ENCODE measurements at places on chromosomes 11 and 22.

DNA sequence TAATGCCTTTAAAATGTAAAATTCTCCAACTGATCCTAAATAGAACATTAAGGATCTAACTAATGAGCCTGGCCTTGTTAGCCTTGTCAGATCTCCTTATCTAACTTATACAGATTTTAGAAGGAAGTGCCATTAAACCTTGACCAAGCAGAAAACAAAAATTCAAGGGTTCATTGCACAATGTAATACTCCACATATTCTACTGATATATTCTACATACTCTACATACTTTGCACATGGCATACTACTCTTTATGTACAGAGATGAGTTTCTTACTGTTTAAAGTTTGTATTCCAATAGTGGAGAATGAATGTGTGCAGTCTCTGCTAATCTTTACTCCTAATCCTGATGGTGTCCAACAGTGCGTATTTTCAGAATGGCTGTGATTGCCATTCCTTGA is 297.2 kb downstream of the LUZP2 start:
- DNase-seq: no peak

DNA sequence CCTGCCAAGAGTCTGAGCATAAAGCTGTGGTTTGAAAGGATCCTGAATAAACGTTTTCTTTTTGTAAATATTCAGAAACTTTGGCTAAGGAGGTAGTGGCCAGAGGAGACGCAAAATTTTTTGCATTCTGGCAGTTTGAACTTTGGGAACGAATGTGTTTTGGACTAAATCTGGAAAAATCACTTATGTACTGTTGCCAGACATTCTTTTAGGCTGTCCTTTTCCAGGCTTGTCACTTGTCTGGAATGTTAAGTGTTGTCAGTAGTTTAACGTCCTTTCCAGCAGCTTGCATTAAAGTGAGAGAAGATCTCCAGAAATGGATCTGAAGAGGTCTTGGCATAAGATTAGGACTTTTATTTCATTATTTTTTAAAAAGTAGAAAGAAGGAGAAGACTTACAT is 18.5 kb downstream of the SPECC1L start:
- DNase-seq: no peak

DNA sequence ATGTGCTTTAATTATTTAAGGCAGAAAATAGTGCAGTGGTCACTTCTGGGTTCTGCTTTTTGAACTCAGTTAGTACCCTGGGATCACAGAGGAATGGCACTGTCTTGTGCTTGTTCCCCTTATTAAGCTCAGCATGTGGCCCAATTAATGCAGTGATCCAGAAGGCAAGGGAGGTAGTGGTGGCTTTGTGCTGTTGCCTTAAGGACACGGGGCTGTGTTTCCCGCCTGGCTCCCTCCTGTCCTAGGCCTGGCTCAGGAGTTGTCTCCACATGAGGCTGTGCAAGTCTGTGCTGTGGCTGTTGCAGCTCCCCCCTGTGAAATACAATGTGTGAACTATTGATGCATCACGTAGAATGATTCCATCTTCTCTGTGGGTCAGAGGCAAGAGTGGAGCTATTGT is 49.2 kb upstream of the CABP7 start:
- DNase-seq: no peak

- peak; percentile 69 for DNase-seq
Measured at GRCh38 chr11:102940714-102941588, 14.6 kb downstream of the MMP13 start.

GRCh38 chr11:117933930-117934329 is 4.7 kb upstream of the TMPRSS13 start:
- peak; percentile 25 for DNase-seq

- no peak for DNase-seq
Measured at GRCh38 chr11:62459080-62459479, 40.2 kb downstream of the SCGB1A1 start.

DNA sequence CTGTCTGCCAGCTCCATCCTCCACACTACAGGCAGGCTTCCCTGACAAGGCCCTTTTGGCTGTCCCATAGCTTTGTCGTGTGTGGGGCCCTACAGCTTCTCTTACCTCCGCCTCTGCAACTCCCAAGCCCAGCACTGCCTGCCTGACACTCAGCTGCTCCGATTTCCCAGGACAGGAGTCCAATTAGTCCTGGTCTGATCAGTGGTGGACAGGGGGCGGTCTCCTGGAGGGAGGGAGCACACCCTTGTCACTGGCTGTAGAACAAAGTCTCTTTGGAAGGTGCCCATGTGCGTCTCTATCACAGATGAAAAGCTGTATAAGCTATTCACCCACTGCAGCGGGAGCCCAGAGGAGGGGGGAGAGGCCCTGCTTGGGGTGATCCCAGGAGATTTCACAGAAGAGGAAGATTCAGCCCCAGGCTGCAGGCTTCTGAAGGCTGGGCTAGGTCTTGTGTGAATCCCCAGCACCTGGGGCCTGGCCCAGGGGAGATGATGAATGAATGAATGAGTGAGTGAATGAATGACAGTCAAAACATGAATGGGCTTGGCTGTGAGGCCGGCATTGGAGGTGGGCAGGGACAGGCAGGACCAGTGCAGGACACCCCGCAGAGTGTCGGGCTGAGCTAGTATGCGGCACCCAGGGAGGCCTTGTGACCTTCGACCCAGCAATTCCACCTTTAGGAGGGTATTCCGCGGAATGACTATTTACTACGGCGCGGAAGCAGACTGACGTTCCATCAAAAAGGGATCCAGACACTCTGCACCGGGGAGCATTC is 142.4 kb downstream of the CACNA1I start:
- no peak for DNase-seq

DNA sequence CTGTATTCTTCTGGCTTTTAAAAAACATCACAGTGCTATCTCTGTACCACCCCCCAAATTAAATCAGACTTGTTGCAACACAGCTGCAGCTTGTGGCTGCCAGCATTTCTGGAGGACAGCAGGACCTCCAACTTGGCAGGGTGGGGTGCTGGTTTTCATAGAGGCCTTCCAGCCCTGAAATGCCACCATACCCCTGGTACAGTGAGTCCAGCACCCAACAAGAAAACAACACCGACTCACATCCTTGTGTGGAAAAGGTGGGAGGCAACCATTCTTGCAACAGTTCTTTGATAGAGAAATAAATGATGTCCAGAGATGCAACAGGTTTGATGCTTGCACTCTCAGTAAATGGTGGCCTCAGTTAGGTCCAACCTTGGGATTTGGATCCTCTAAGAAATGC is 96.0 kb downstream of the ABTB2 start:
- no peak for DNase-seq

DNA sequence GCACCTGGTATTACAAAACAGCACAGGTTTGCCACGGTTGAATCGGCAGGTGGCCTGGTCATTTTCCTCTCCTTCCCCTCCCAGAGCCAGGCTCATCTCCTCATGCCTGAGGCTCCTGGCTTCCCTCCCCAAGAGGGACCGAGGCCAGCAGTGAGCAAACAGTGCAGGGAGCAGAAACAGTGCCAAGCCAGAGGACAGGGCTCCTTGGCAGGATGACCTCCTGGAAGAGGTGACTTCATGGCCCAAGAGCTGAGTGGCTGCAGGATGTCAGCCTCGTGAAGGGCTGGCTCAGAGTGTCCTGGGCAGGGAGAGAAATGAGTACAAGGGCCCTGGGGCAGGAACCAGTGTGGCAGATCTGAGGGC is 22.8 kb upstream of the PPFIA1 start:
- DNase-seq: no peak

- DNase-seq: no peak
Measured at GRCh38 chr11:73227571-73228211, 9.6 kb downstream of the P2RY2 start.

DNA sequence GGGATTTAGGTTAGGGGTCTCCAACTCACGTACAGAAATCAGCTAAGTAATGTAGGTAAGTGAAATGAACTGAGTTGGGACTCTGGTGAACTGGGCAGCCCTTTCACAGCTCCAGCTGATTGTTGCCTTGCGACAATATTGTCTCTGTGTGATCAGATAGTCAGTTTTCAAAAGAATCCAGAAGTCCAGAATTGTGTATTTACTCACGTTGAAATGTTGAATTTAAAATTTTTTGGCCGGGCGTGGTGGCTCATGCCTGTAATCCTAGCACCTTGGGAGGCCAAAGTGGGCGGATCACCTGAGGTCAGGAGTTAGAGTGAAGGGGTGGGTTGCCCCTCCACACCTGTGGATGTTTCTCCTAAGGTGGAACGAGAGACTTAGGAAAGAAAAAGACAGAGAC is 18.8 kb upstream of the WDR74 start:
- DNase-seq: no peak

- no peak for DNase-seq
Measured at GRCh38 chr11:115502636-115503082, 1.6 kb downstream of the CADM1 start.

DNA sequence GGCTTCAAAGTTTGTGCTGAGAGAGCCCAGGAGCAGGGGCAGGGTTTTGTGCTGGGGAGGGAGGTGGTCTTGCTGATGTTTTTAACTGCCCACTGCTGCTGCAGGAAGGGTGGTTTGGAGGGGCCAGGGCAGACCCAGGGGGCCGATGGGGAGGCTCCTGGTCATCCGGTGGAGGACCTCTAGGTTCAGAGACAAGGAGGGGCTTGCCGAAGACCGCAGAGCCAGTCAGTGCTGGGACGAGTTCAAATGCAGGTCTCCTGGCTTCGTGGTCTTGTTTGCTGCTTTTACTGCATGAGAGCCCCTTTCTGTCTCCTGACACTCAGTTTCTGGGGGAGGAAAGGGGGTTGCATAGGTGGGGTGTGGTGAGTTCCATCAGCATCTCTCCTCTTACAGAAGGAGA is 26.0 kb downstream of the CACNA1I start:
- no peak for DNase-seq

GRCh38 chr11:86803136-86804045 is 3.0 kb downstream of the PRSS23 start:
- DNase-seq: no peak

GRCh38 chr11:10663990-10664389 is 29.6 kb downstream of the IRAG1 start:
- DNase-seq: no peak

DNA sequence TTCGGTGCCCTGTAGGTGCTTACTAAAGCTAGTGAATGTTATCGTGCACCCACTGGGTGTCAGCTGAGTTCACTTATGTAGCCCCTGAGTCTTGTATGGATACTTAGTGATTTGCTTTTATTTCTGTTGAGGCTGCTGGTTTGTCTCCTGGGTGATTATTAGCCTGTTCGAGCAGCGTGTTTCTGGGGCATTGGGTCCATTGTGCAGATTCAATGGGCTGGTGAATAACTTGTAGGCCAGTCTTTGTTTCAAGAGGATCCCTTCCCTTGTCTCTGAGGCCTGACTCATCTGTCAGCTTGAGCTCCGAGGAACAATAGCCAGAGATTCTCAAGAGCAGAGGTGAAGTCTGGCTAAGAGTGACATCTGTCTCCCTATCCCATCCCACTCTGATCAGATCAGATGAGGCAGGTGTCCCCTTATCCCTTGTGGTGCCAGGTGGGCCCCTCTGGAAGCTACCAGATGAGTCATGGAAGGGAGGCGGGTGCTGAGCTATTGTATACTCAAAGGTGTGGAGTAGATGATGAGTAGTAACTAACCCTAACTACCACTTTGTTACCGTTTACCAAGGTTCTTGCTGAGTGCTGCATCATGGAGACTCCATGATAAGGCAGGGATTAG is 3.7 kb downstream of the MIAT start:
- no peak for DNase-seq

DNA sequence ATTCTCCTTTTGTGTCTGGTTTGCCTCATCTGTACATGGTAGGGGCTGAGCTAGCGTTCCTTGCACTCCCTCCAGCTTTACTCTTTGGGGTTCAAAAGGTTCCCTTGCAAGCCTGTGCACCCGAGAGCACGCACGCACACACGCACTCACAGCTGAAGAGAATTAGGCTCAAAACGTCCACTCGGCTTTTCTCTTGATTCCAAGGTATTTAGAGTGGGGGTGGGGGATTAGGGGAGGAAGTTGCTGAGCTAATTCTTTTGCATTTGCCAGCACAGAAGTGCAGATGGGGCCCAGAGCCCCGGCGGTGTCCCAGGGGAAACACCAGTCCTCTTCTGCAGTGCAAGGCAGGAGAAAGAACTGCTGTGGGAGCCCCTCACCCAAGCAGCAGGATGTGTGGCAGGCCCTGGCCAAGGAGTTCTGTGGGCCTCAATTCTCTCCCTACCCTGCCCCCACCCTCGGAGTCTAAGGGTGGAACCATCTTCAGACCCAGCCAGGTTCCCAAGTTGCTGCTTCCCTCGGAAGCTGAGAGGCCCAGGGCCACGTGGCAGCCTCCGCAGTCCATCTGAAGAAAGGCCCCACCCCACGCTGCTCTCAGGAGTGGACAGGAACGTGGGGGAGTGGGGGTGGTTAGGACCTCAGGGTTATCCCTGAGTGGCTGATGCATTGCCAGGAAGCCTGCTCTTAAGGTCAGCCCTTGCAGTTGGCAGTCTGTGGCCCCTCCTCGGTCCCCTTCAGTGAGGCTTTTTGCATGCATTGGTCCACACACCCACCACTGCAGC is 3.8 kb upstream of the KCNQ1OT1 start:
- no peak for DNase-seq

DNA sequence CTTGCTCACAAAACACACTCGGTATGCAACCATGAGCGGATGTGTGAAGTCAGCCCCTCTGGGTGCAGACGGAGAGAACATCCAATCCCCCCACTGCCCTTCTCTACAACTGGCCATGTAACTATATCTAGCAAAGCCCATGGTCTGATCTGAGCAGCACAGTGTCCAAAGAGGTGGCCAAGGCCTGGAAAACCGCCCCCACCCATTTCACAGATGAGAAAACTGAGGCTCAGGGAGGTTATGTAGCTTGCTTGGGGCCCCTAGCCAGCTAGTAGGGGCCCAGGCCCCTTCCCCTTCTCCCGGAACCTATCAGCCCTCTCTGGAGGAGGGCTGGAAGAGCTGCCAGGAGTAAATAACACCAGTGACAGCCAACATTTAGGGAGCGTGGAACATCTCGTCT is 15.4 kb upstream of the NEFH start:
- DNase-seq: no peak

DNA sequence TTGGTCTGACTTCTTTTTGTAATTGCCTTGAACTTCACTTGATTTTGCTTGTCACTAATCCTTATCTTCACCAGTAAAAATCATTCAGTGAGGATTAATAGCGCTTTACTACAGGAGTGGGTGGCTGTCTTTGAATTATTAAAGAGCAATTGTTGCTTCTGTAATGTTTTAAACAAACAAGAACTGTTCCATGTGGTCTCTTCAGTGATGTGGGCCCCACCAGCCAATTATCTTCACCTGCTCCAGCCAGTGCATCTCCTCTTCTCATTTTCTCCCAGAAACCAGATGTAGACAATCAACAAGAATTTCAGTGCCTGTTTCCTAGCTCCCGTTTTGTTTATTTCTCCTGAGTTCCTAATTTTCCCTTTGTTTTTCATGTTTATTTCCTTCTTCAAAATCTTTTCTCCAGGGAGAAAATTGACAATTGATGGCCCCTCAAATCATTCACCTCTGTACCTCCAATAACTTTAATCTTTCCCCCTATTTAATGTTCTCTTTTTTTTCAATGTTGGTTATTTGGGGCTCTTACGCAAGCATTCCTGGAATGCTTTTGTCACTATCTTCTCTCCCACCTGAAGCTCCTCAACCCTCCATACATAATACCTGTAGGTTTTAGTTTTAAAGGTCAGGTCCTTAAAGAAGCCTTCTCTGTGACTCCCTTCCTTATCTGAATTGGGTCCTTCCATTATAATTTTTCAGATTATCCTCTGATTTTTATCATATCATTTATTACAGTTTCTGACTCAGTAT is 115.1 kb downstream of the ARFGAP2 start:
- no peak for DNase-seq
